ENCODE measurements at places on chromosomes 6 and 20.

DNA sequence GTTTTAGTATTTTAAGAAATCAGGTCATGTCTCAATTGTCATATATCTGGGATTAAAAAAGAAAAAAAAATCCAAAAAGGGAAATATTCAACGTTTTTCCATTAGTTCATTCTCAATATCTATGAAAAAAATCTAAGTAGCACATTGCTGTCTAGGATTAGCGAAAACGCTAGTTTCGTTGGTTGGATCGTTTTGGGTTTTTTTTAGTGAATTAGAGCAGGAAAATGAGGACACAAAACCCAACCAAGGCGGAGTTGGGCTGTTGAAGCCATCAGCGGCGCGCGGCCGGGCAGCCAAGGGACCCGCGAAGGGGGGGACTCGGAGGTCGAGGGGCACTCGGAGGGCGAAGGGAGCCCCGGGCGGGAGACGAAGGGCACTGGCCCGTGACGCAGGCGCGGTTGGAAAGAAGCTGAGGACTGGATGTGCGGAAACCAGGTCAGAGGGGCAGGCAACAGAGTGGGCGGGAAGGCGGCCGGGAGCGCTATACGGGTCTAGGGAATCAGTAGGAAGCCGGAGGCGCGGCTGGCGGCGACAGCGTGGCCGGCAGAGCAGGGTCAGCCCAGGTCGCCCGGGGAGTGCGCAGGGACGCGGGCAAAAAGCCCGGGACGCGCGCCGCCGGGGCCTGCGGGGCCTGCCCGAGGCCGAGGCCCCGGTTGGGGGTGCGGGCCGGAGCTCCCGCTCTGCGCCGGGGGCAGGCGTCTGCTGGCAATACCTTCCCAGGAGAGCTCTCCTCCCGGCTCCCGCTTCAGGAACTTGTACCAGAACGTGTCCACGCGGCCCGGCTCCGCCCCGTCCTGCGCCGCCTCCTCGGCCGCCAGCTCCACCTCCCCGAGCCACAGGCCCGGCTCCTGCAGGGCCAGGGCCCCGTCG lies 599 bp downstream of the EPM2A start:
- DNase-seq: peak; percentile 82

- DNase-seq: no peak
These were observed 4.3 kb downstream of the PPP1R10 start for GRCh38 chr6:30612687-30613248.

DNA sequence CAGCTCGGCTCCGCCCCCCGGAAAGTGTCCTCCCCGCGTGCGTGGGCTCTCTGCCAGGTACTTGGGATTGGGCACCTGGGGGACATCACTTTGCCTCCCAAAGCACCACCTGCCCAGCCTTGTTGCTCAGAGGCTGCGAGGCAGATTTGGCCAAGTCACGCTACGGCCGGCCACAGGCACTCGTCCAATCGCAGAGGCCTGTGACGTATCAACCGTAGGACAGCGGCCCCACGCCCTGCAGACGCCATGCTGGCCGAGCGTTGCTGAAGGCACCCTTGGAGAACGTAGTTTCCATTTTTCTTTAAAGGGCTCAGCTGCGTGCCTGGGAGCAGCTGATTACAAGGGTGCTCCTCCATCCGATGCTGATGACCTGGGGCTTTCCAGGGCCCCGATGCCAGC lies 3.1 kb downstream of the NTSR1 start:
- no peak for DNase-seq

- no peak for DNase-seq
These were observed 70.5 kb upstream of the FAM184A start for GRCh38 chr6:119148825-119149525.

DNA sequence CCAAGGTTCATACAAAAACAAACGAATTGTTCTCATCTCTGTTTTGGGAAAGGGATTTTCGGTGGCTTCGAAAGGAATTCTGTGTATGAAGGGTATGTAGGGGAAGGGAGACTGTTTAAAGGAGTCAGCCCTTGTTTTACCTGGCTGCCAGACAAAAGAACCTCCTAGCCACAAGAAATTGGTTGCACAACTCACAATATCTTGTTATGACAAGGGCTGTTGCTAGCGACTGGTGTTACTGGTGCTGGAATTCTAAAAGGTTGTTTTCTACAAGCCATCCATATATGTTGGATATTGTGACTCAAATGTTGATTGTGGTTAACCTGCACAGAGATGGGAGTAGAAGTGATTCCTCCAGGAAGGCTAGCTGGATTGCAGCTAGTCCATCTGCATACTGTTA lies 34.6 kb upstream of the CITED2 start:
- no peak for DNase-seq
